ENCODE measurements at places on chromosomes 3 and 15.

- no peak for DNase-seq
These were observed 10.1 kb downstream of the CEP63 start for GRCh38 chr3:134495980-134496379.

DNA sequence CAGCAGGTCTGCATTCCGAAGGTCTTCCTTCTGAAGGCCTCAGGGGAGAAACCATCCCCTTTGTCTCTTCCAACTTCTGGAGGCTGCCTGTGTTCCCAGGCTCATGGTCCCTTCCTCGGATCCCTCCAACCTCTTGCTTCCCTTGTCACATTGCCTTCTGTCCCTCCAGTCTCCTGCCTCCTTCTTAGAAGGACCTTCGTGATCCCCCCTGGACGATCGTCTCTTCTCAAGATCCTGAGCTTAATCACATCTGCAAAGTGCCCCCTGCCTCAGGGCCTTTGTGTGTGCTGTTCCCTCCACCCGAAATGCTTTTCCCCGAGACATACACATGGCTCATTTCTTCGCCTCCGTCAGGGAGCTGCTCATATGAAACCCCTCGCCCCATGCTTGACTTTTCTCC lies 505.8 kb downstream of the SHQ1 start:
- DNase-seq = no peak

- DNase-seq = no peak
These were observed 74.9 kb upstream of the SETMAR start for GRCh38 chr3:4228295-4228694.

GRCh38 chr3:72306800-72307341 lies 521.9 kb upstream of the PROK2 start:
- DNase-seq = no peak

DNA sequence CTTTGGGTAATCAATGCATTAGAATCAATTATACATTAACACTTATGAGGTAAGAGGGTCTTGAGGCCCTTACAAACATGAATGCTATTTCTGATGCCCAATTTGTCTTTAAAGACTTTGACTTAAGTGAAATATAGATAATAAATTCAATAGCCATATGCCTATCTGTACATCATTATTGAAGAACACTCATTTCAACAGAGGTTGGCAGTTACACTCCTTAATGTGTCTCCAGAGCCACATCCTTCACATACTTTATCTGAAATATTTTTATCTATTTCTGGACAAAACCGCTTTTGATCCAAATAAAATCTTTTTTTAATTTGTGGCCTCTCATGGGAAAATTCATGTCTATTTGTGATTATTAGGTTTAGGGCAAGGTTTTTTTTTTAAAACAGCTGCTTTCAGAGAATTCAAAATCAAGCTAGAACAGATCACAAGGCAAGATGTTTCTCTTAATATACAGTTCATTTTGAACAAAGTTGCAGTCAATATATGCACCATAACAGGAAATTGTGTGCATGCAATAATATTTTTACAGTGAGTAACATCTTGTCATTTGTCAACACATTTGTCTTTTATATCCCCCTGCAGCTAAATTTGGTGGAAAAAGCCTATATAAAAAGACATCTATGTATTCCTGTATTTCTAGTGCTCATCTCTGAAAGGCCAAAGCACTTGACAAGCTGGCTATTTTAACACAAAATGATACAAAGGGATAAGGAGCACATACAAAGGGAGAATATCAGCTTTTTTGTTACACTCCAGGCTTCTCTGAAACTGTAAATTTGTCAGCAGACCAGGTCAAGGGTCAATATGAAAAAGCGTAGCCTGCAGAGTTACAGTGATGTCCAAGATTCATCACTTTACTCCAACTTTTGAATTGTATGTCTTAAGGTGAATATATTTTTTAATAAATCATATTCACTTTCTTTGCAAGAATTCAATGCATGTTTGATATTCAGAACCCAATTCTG lies 146.2 kb upstream of the DPH6 start:
- DNase-seq = no peak

GRCh38 chr3:57923101-57923500 lies 85.1 kb upstream of the FLNB start:
- no peak for DNase-seq

DNA sequence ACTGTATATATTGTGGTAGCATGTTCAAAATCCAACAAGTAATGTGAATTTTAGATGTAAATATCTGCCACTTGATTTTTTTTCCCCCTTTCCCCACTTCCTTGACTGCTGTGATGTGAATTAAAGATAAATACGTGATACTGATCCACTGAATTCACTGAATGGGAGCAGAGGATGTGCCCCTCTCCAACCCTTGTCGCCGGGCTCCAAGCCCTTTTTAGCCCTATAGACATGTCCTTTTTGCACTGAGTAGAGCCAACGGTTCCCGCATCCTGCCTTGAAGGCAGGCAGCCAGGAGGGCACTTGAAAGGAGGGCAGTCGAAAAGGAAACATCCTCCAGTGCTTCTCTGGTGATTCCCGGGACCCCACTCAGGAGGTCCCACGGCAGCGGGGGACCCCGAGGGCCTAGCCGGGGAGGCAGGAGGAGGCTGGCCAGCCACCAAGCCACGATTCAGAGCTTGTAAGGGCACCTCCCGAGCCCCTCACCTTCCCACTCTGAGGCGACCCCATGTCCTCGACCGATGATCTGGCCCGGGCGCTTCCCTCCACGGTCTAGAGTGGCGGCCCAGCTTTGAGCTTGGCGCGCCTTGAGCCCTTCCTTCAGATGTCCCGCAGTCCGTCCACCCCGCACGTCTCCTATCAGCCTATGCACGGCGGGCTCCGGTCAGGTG lies 901 bp upstream of the MANF start:
- DNase-seq = no peak

DNA sequence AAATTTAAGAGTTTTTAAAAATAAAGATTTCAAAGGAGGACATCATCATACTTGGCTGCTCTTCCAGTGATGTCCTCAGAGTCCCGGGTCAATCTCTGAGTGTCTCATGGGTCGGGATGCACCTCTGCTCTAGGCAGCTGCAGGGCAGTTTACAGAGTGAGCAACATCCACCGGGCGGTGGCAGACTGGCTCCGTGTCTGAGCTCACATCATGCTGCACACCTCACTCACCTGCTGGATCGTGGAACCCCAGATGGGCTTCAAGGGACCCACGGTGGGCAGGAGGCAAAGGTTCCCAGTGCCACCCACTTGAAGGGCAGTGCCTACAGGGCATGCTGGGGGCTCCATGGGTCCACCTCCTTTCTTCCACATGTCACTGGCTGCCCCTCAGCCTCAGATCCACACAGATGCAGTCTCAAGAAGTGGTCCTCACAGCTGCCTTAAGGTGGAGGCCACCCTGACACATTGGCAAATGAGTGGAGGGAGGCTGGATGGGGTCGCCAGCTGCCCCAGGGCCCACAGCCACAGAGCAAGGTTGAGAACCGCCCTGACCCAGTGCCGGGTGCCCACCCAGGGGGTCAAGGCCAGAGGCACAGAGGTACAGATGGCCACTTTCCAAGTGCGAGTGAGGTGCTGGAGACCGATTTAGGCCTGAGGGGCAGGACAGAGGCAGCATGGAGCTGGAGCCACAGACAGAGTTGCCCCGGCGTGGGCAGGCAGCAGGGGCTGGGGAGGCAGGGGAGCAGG lies 25.2 kb downstream of the CYFIP1 start:
- DNase-seq = no peak

- DNase-seq = no peak
These were observed 85.4 kb downstream of the XXYLT1 start for GRCh38 chr3:195185583-195185982.

- peak; percentile 88 for DNase-seq
These were observed 30.2 kb upstream of the FURIN start for GRCh38 chr15:90838139-90838538.

GRCh38 chr3:65672871-65673815 lies 365.6 kb downstream of the MAGI1 start:
- DNase-seq = no peak

Measured in CD4-positive, alpha-beta T cell treated with Interferon alpha-2 for 1 hour (primary cell).